Caco-2 (cell line): ENCODE measurements at places on chromosomes 12 and 14.
A peak's percentile ranks its signal among the peaks of the same experiment; 100 is the strongest.

- DNase-seq, result no peak
Measured at GRCh38 chr14:104339829-104340228, 201.4 kb downstream of the KIF26A start.

DNA sequence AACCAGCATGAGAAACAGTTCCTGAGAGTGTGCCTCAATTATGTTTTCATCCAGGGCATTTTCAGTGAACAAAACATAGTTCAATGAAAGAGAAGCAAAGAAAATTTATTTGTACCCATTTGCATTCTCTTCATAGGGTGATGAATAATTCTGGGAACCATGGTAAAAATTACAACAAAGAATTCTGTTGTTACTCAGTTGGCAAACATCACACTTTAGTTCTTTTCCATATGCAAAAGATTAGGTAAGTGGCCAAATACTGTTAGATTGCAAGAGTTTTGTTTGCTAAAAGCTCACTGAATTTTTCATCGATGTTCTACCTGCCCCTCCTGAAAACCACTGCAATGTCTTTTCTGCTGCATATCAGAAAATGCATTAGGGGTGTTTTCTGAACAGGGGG lies 132.4 kb upstream of the RGS6 start:
- DNase-seq, result no peak

GRCh38 chr14:72451054-72451972 lies 442.6 kb downstream of the DPF3 start:
- no peak for DNase-seq

DNA sequence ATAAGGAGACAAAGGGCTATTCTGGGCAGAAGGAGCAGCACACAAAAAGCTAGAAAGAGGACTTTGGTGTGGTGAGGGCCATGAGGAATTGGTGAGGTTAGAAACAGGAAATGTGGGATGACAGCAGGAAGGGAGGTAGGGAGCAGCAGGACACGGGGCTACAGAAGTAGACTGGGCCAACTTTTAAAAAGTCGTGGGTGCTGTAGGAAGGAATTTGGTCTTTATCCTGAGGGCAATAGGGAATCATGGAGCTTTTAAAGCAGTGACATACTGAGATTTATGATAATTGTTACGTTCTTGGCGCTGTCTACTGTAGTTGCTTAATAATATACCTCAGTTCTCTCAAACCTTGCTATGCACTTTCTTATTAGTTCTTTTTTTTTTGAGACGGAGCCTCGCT lies 8.2 kb upstream of the CHURC1 start:
- DNase-seq, result no peak

GRCh38 chr14:61377749-61378148 lies 56.4 kb downstream of the PRKCH start:
- no peak for DNase-seq

DNA sequence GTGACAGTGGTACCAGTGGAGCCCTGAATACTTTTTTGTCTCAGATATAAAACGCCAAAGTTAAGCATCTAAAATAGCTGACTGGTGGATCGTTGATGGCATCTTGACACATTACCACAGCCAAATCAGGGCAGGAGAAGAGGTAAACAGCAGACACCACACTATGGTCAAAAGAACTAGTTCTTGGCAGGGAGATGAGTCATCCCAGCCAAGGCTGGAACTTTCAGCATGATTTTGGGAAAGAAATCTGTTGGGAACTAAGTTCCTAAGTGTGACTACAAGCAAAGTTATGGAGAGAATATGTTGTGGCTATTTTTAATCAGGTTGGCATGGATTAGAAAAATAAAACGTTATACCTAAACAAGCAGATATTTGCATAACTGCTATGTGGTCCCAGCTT lies 36.9 kb downstream of the LGR5 start:
- no peak for DNase-seq

- DNase-seq, result peak; percentile 69
Measured at GRCh38 chr12:7130701-7131501, 730 bp downstream of the CLSTN3 start.

GRCh38 chr14:106821119-106821518 lies 1294.7 kb downstream of the TMEM121 start:
- DNase-seq, result no peak

- DNase-seq, result no peak
Measured at GRCh38 chr12:127127897-127128296, 1139.1 kb upstream of the TMEM132C start.

GRCh38 chr14:90641168-90641567 lies 175.1 kb downstream of the TTC7B start:
- no peak for DNase-seq

- peak; percentile 81 for DNase-seq
Measured at GRCh38 chr12:6697584-6698351, 2.8 kb downstream of the PIANP start.

GRCh38 chr14:64857979-64858744 lies 21.5 kb downstream of the SPTB start:
- DNase-seq, result no peak

DNA sequence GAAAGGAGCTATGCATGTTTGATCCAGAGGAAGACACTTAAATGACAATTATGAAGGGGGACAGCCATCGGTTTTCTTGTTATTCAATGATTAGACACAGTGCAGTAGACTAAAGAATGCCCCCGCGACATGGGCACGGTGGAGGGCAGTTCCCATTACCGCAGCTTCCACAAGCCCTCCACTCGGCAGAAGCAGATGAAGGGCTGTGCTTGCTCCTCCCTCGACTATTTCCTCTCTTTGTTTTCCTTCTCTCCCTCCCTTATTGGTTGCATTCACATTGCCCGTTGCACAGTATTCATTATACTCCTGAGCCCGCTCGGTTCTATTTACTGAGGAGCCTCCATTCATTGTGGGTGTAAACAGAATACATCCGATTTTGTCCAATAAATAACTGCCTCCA lies 138.8 kb upstream of the RASSF8 start:
- DNase-seq, result no peak

DNA sequence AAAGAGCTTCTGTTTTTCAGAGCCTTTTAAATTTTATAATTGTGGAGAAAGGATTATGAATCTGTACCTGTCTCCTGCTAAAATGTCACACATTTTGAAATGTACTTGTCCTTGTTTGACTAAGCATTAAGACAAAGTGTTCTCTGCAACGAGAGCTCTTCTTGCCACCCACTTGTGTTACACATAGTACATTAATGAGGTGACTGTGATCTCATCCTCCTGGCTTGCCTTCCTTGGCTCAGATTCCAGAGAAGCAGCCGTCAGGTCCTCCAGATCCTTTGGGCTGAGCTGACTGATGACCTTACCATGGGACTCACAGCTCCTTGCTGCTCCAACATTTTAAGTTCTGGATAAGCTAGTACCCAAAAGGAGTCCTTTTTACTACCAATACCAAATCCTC lies 81.4 kb downstream of the BBS10 start:
- DNase-seq, result no peak

- no peak for DNase-seq
Measured at GRCh38 chr14:51094282-51094821, 553 bp downstream of the TRIM9 start.

DNA sequence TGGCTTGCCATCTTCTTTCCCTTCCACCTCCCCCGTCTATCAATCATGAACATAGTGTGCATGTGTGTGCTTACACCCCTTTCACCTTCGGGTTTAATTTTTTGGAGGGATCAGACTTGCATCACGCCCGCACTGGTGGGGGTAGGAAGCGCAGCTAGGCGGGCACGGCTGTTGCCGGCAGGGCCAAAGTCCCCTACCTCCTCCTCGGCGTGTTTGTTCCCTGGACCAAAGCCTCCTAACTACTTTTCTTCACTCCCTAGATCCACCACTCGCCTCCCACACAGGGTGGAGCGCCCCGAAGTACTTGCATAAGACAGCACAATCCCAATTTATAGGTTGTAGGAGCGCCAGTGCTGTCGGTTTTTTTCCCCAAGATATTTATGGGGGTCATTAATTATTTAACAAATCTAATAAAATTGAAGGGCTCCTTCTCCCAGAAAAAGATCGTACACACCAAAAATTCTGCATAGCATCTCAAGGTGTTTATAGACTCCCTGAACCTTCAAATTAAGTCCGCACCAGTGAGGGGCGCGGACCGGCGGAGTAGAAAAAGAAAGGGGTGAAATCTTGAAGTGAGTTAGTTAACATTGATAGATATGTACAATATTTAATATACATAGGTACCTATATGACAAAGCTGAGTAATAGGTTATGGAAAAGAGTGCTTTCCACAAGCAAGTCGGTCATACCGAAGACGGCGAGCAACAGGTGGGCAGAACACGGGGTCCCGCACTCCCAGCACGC lies 717 bp downstream of the PKP2 start:
- DNase-seq, result peak; percentile 74

GRCh38 chr14:74348735-74349463 lies 628 bp downstream of the VRTN start:
- no peak for DNase-seq

DNA sequence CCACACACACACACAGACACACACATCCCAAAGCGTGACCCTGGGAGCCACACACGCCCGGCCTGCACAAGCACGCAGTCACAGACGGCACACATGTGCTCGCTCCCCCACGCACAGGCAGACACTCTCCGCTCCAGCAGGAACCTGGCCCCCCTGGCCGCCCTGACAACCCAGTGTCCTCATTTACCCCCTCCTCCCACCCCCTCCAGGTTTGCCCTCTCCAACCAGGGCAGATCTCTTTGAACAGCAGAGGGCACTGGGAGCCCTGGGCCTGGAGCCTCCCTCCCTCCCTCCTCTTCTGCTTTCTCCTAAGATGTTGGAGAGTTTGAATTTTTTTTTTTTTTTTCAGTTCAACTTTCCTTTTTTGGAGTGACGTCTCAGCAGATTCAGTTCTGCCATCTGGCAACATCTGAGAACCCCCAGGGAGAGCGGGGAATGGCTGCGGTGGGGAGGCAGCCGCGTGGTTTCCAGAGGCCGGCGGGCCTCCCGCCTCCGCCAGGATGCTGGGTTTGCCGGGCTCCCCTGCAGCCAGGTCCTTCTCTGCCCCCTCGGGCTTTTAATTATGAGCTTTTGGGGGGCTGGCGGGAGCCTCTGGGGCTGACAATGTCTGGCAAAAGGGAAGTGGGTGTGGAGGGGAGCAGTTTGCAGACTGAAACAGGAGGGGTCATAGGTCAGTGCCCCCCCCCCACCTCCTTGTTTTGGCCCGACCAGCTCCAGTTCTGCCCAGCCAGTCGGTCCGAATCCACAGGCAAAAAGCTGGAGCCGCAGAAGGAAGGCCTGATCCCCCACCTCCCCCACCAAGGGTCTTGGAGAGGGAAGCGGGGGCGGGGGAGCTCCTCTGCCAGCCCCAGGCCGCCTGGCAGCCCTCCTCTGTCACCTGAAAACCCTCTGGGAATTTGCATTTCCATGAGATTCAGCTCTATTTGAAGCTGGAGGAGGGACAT lies 1.3 kb upstream of the NCOR2 start:
- no peak for DNase-seq

DNA sequence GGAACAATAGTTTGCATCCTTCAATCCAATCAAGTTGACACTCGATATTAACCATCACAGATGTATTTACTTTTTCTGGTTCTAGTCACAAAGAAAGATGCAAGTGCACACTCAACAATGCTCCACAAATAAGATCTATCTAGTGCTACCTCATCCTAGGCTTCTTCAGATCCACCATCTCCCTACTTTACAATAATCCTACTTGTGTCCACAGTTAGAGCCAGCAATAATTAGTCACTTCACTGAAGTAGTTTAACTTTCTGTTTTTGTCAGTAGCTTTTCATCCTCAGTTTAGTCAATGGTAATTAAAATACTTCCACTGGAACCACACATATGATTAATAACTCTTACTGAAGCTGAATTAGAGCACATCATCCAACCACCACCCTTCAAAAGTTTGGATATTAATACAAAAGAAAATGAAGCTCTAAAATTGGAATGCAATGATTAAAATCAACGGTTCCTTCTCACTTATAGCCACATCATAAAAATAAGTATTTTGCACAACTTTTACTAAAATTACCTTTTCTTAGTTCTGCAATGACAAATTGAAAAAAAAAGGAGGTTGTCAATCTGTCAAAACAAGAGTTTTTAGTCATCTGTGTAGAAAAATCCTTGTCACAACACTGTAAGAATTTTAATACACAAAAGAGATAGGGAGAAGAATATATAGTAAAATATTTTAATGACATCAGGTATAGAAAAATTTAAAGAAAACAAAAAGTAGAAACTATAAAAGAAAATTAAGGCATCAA lies 28.2 kb upstream of the SNRPF start:
- DNase-seq, result no peak

GRCh38 chr12:3869865-3870264 lies 3.3 kb downstream of the PARP11 start:
- DNase-seq, result no peak

DNA sequence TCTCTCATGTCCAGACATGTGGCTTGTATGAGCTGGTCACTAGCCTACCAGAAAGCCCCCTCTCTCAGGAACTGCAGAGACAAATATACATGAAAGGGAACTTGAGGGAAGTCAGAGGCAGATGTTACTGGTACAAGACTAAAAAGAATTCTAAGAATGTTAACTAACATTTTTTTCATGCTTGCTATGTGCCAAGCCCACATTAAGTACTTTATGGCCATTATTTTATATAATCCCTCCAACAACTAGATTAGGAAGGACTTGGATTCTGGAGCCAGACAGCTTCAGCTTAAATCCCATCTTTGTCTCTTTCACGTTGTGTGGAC lies 24.6 kb downstream of the TTC9 start:
- no peak for DNase-seq

- peak; percentile 79 for DNase-seq
Measured at GRCh38 chr12:54390668-54391551, 6.4 kb upstream of the ZNF385A start.

DNA sequence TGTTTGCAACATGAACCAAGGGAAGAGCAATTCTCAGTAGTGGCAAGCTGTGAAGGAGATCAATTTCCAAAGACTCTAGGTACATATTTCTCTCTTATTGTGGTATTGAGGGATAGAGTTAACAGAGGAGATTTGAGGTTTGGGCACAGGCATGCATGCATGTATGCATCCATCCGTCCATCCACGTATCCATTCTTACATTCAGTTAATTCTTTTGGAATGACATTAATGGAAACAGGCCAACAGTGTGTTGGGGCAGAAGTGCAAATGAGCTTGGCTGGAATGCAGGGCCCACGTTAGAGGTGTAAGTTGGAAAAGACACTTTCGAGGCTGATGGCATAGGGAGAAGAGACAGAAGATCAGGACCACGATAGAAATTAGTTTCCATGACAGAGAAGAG lies 216.9 kb upstream of the PELI2 start:
- no peak for DNase-seq

- no peak for DNase-seq
Measured at GRCh38 chr12:111413442-111414086, 7.8 kb downstream of the SH2B3 start.

GRCh38 chr14:90831821-90832220 lies 15.6 kb upstream of the TTC7B start:
- DNase-seq, result no peak
